ENCODE measurements at places on chromosomes 7 and 10. TPM values are rescaled to one million over a fixed set of nuclear protein-coding genes. Genes with fewer than 3 reads are reported as not detected.

GRCh38 chr7:101405474-101406067 is 42.9 kb downstream of the COL26A1 start:
- no peak for DNase-seq

- no peak for DNase-seq
Observed at GRCh38 chr10:114684822-114685209, 26.7 kb upstream of the ABLIM1 start.

- peak; percentile 68 for DNase-seq
Observed at GRCh38 chr7:37916673-37917660, at the start of gene SFRP4. TSS of gene SFRP4 (minus strand) at chr7:37916817. CDS start at chr7:37916537, 280 bp downstream.

- DNase-seq, result peak; percentile 31
Observed at GRCh38 chr7:44282601-44283171, 42.7 kb downstream of the CAMK2B start.

GRCh38 chr7:133983685-133984419 is 143.3 kb upstream of the LRGUK start:
- DNase-seq, result no peak

DNA sequence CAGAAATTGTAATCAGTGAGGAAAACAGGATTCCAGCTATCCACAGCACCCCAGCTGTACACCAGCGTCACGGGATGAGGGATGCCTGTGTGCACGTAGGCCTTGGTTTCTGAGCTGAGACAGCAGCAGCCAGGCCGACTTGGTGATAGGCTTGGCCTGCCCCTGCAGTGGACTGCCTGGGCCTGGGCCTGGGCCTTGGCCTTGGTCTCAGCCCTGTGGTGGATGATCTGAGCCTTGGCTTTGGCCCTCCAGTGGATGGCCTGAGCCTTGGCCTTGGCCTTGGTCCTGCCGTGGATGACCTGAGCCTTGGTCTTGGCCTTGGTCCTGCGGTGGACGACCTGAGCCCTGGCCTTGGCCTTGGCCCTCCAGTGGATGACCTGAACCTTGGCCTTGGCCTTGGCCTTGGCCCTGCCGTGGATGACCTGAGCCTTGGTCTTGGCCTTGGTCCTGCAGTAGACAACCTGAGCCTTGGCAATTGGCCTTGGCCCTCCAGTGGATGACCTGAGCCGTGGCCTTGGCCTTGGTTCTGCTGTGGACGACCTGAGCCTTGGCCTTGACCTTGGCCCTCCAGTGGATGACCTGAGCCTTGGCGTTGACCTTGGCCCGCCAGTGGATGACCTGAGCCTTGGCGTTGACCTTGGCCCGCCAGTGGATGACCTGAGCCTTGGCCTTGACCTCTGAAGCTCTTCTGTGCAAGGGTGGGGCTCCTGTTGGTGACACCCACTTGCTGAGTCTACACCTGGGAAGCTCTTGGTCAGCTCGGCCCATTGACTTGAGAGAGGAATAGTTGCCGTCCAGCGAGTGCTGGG is 93.8 kb downstream of the CUX1 start:
- DNase-seq, result peak; percentile 84

GRCh38 chr10:35644050-35644950 is 2.2 kb upstream of the FZD8 start:
- DNase-seq, result no peak

- no peak for DNase-seq
Observed at GRCh38 chr7:40239755-40240303, 105.0 kb downstream of the SUGCT start.

- DNase-seq, result no peak
Observed at GRCh38 chr7:43652364-43652763, 69.5 kb downstream of the STK17A start.

- no peak for DNase-seq
Observed at GRCh38 chr10:88923520-88923919, 29.1 kb downstream of the ACTA2 start.

GRCh38 chr10:101558671-101559595 is 29.1 kb downstream of the POLL start:
- no peak for DNase-seq

- DNase-seq, result no peak
Observed at GRCh38 chr7:149692557-149692982, 80.8 kb downstream of the ZNF467 start.

DNA sequence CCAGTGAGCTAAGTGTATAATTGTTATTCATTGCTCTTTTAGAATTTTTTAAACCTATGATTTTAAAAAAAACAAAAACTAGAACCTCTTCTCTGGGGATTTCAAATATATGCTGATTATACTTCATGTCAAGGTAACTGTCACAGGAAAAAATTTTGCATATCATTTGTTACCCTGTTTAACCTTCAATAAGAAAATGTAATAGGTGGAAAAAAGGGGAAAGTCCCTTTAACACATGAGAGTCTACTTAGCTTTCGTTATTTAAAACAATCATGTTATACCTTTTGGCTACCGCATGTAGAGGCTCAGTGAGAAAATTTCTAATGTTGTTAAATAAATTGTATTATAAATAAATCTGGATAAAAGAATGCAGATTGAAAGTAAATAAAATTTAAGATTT is 190.1 kb upstream of the AKR1E2 start:
- no peak for DNase-seq

DNA sequence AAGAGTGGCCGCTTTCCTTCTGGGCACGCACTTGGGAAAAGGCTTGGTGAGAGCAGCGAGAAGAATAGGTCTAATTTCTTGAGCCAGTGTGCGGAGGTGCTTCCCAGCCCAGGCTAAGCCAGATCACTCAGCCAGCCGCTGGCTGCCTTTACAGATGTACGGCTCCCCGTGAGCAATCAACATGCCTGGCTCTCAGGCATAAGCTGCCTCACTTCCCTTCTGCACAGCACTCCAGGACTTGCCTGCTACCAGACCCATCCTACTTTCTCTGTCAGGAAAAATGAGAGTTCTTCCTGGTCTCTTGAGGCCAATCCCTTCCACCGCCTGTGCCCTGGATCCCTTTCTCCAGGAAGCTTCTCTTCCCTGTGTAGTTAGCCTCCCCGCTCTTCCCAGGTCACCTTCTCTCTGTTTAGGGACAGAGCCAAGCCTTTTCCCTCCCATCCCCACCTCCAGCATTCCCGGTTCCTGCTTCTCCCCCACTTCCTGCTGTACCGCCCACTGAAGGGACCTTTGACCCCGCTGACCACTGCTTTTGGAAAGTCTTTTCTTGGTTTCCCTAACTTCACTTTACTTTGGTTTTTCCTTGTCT is 1.1 kb upstream of the ACTR3C start:
- no peak for DNase-seq

GRCh38 chr10:90222372-90222771 is 521.0 kb downstream of the KIF20B start:
- no peak for DNase-seq

DNA sequence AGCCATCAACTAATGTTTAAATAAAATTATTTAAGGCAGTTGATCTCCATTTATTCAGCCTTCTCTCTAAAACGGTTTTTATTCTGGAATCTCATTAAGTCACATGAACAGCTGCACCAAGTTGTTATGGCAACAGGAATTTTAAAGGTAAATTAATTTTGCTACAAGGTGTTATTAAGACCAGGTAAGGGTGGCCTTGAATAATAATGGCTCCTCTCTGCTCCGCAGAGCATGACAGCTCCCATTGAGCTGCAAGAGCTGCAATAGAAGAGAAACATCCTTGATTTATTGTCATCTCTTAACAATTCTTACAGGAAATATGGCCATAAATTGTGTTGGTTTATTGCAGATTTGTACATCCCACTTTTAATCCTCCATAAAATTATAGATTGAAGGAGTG is 165.8 kb downstream of the KLF6 start:
- DNase-seq, result no peak

GRCh38 chr7:114879554-114879953 is 42.3 kb upstream of the MDFIC start:
- DNase-seq, result no peak

GRCh38 chr7:2362385-2363088 is 7.9 kb downstream of the EIF3B start:
- DNase-seq, result no peak

GRCh38 chr7:75639071-75639885 is 99.5 kb downstream of the HIP1 start:
- peak; percentile 80 for DNase-seq

- DNase-seq, result no peak
Observed at GRCh38 chr10:106925191-106925590, 239.3 kb downstream of the SORCS1 start.

- no peak for DNase-seq
Observed at GRCh38 chr7:7687800-7688199, 30.6 kb downstream of the RPA3 start.

DNA sequence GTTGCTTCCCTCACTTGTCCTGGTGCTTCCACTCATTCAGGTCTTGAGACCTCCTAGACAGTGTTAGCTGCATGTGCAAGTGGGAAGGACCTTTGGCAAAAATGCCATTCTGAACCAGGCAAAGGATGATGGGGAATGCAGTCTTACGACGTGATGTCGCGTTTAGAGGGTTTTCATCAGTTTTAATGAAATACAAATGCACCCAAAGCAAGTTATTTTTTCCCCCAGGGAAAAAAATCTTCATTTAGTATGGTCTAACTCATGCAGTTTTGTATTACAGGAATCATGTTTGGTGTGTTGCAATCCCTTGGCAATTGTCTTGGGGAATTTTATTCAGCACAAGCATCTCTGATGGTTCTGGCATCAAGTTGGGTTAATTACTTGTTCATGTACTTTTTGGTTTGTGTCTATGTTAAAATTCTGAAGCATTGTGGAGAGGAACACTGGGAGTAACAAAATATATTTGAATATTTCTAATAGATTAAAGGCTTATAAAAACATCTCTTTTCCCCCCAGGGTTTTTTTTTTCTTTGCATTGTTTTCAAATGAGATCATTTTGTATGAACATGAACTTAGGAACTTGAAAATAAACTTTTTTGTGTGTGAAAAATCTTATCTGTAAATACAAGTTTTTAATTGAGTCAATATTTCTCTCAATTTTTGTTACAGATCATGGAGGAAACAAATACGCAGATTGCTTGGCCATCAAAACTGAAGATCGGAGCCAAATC is 188.9 kb downstream of the BICC1 start:
- no peak for DNase-seq

DNA sequence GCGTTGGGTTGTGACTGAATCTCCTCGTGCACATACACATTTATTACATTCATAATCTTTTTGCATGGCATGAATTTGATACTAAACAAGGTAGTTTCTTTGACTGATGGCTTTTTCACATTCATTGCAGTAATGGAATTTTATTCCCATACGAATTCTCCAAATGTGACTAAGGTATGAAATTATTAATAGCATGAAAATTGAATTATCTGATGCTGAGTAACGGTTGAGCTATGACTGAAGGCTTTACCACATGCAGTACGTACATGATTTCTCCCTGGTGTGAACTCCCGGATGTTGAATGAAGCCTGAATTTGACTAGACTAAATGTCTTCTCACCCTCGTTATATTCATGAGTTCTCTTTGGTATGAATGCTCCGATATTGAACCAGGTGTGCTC is 104.4 kb upstream of the C1GALT1 start:
- no peak for DNase-seq

DNA sequence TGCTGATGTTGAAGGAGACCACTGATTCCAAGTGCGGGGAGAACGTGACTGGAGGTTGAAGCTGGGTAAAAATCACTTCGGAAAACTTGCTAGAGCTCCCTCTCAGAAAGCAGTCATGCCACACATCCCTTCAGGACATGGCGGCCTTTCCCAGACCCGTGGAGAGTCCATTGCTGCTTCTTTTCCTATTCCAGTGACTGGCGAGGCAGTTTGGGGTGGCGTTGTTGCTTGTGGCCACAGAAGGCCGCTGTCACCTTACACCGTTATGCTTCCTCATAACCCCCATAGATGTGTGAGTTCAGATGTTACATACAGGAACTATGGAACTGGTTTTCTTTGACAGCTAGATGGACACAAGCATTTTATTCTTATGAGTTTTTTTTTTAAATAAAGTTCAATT is 235.6 kb upstream of the POM121L12 start:
- no peak for DNase-seq

DNA sequence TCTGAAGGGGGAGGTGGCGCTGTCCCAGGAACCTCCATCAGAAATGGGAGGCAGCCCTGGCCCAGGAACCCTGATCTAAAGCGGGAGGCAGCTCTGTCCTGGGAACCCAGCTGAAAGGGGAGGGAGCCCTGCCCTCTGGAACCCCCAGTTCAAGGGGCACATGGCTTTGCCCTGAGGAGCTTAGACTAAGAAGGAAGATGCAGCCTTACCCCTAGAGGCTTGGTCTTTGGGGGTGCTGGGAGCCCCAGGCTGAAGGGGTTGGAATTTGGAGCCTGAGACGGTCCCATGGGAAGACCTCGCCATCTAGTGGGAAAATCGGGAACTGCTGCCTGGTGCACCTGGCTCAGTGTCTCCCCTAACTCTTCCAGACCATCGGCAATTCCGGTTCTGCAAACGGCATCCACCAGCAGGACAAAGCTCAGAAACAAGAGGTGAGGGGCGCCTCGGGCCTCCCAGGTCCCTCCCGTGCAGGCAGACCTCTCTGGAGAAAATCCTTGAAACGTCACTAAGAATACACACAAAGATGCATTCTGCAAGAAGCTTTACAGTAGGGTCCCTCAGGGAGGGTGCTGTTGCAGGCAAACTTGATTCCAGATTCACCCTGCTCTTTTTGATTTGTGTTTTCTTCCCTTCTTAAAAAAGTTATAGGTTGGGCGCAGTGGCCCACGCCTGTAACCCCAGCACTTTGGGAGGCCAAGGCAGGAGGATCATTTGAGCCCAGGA is 52.4 kb upstream of the GTF2IRD1 start:
- peak; percentile 76 for DNase-seq

DNA sequence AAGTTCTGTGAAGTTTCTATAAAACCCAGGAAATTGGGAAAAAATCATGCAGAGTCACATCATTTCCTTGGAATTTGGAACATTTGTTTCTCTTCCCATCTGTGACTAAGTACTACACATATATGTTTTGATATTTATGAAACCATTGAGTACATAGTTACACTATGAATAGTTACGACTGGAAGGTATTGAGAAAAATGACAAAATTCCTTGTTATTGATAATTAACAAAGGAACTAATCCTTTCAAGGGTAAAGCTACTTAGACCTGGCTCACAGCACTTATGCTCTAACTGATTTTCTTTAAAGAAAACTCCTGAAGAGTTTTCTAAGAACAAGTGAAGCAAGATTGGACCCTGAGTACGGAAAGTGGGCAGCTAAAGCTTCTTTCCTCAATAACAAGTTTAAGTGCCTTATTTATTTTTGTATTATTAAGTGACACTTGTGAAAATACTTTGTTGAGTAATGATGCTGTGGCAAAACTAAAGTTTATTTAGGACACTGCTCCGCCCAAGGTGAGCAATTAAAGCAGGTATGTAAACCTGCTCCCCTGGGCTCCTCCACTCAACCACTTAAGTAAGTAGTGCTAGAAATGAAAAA is 12.0 kb upstream of the GLCCI1 start:
- DNase-seq, result no peak

GRCh38 chr7:89887489-89887888 is 266.8 kb upstream of the STEAP1 start:
- DNase-seq, result no peak

- DNase-seq, result no peak
Observed at GRCh38 chr7:137873979-137874777, 27.4 kb upstream of the DGKI start.

GRCh38 chr7:82677493-82677892 is 233.9 kb upstream of the CACNA2D1 start:
- no peak for DNase-seq

- no peak for DNase-seq
Observed at GRCh38 chr7:43538404-43538771, 44.5 kb upstream of the STK17A start.

NUP205 gene
- total RNA-seq, result 14.5 TPM

FFAR4 gene
- total RNA-seq, result 0.24 TPM

CDHR3 gene
- 3.6 TPM for total RNA-seq

MUC3A gene
- 0.51 TPM for total RNA-seq

ANKRD2 gene
- total RNA-seq, result 418 TPM

HNRNPA2B1 gene
- 396 TPM for total RNA-seq

OR13A1 gene
- total RNA-seq, result not detected

FKBP9 gene
- 124 TPM for total RNA-seq

CYP3A4 gene
- total RNA-seq, result not detected

VENTX gene
- total RNA-seq, result 0.54 TPM

ZNF786 gene
- 2.9 TPM for total RNA-seq

GDI2 gene
- 101 TPM for total RNA-seq

Data from Right ventricle myocardium inferior (tissue), 1 donor.